ENCODE measurements at places on chromosomes 5 and 9.

GRCh38 chr5:4065472-4066320, 470.1 kb downstream of the IRX1 start:
- DNase-seq, result no peak

GRCh38 chr9:124264823-124265233, 7.1 kb downstream of the NEK6 start:
- DNase-seq, result peak; percentile 63

DNA sequence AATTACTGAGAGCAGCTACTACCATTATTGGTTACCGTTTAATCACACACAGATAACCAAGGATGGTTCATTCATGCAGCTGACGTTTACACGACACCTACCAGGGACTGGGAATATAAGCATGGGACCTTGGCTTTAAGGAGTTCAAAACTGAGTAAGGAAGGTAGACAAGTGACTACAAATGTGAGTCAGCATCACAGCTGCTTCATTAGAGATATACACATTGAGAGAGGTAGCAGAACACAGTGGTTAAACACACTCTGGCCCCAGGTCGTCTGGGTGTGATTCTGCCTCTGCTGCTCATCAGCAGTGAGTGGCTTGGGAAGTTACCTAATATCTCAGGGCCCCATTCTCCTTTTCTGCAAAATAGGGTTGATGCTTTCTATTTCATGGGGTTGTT, 268.6 kb downstream of the NR3C1 start:
- no peak for DNase-seq

GRCh38 chr5:139667001-139667729, 19.0 kb downstream of the CXXC5 start:
- no peak for DNase-seq

GRCh38 chr5:98187945-98188344, 585.5 kb upstream of the RGMB start:
- no peak for DNase-seq

DNA sequence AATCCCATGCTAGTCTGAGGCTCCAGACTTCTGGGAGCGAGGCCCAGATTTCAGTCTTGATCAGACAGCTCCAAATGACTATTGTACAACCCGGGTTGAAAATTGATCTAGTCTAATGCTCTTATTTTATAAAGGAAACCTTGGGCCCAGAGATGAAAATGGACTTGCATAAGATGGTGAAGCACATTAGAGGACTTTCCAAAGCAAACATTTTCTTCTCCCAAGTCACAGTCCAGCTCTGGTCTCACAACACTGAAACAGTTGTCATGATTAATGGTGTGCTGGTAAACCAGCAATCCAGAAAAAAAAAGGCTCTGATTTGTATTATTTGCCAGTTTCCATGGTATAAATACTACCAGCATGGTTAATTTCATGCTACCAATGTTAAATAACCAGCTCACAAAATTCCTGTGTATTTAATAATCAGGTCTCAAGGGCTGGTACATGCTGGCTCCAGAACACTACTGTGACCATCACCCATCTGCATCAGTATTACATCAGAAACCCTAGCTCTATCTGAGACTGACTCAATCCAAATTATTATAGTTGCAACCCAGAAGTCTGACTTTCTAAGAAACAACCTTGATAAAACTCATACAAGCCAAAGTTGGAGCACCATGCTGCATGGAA, 32.5 kb upstream of the ABLIM3 start:
- DNase-seq, result no peak

- DNase-seq, result peak; percentile 90
These were observed 22.2 kb upstream of the JADE2 start for GRCh38 chr5:134503088-134503936.

DNA sequence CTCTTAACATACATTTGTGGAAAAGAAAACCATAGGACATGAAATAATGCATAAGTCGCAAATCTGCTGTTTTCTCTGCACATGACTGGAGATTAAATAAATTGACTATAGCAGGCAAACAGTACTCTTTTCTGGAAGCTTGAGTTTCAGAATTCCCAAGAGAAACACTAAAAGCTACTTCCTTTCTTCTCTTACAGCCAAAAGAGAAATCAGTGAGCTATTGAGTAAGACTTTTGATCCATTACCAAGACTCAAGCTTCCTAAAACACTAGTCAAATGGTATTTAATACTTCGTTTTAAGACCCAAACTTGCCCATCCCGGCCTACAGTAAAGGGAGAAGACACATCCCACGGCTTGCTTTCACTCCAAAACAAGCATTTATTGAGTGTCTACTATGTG, 335.8 kb upstream of the PUM3 start:
- DNase-seq, result no peak

DNA sequence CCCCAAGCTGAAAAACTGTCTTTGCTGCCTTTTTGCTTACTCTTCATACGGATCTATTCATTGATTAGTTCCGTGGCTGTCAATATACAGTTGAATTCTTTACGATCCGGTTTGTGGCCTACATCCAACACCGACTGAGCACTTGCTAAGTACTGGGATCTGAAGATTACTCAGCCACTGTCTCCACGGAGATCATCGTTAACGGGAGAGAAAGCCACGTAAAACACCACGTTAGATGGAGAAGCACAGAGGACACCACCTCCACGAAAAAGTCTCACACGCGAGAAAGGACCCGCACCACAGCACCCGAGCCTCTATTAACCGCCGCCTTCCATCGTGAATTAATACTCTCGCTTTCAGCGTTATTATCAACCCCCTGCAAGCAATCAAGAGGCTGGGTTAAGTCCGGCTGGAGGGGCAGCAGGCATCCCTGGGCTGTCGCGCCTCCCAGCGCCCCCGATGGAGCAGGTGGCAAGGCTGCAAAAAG, 650 bp downstream of the ELP1 start:
- no peak for DNase-seq

GRCh38 chr5:16628376-16628775, 11.6 kb upstream of the RETREG1 start:
- DNase-seq, result no peak

DNA sequence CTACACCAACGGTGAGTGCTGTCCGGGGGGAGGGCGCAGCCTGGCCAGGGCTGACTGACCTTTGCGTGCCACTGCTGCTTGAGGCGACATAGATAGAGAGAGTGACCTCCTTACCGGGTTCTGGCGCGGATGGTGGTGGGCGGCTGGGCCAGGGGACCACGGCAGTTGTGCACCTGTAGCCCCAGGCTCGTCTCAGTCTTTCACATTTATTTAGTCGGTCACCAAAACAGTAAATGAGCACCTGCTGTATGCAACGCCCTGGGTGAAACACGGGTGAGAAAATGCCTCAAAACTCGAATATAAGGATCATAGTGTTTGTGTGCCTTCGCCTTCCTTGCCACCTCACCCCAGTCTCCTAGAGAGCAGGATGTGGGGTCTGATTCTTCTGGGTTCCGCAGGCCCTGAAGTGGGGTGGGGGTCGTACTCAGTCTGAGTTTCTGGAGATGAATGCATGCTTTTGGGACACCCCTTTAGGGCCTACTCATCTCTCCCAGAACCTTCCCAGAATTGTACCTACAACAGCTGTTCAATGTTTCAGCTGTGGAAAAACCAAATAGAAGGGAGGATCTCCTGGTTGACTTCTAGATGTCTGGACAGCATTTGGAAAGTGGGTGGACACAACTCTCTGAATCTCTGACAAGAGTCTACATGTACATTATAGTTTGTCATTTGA, 714 bp downstream of the SEC24A start:
- no peak for DNase-seq

DNA sequence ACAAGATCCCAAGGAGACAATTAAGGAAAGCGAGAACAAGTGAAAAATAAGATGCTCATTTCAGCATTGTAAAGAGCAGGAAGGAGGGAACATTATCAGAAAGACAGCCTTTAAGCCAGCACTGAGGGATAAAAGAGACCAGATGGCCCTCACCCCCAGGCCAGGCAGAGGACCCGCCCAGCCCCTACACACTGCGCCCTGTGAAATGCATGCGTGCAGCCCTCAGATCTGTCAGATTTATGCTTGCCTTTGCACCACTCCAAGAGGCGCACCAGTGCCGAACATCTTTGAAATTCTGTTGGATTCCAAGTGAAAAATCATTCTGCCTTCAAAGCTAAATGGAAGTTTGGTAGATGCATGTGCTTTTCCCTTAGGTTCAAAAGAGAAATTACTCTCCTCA, 378.0 kb downstream of the MLLT3 start:
- DNase-seq, result no peak

DNA sequence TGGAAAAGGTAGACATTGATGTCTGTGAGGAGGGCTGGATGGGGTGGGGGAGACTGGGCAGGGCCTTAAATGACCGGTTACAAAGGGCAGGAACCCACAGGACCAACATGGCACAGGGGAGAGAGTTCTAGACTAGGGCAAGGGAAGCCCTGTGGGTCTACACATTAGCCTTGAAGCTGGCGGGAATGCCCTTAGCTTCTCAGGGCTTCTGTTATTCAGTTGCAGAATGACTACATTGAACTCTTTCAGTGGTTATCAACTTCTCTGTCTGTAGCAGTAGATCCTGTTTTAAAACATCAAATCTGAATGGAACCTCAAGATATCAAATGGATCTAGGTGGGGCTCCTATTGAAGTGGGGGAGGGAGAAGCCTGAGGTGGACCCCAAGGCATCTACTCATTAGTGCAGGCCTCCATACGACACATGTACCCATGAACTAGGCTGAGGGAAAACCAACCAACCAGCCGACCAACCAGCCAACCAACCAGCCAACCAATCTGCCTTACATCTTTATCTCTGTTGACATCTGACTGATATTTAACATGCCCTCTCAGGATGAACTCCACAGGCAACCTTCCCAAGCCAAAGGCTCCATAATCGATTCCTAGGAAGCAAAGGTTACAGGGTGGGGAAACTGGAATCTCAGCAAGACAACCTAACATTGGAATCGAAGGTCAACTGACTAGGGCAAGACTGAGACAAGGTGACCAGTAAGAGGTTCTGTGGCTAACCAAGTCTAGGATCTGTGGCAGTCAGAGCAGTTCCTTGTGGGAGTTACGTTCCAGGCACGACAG, 48.3 kb downstream of the DAP start:
- no peak for DNase-seq

GRCh38 chr5:56011835-56012234, 17.1 kb upstream of the IL6ST start:
- DNase-seq, result peak; percentile 30

- no peak for DNase-seq
These were observed 19.9 kb upstream of the FAM120A start for GRCh38 chr9:93431539-93432105.

GRCh38 chr5:107121793-107122519, 548.8 kb downstream of the EFNA5 start:
- DNase-seq, result no peak

DNA sequence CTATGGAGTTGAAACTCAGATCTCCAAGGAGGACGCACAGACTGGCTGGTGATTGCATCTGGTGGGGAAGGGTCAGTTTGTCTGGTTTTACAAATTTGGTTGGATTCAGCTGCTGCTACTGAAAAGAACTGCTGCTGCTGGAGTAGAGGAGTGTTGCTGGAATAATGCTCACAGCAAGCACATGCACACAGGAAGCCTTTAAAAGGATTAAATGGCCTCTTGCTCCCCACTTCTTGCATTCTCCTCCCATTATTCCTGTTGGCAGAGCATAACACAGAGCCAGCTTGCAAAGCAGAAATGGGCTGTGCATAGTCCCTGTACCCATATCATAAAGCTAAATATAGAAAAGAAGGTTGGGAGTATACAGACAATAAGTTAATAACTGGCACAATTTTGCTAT, 16.6 kb downstream of the ZNF474 start:
- DNase-seq, result no peak

DNA sequence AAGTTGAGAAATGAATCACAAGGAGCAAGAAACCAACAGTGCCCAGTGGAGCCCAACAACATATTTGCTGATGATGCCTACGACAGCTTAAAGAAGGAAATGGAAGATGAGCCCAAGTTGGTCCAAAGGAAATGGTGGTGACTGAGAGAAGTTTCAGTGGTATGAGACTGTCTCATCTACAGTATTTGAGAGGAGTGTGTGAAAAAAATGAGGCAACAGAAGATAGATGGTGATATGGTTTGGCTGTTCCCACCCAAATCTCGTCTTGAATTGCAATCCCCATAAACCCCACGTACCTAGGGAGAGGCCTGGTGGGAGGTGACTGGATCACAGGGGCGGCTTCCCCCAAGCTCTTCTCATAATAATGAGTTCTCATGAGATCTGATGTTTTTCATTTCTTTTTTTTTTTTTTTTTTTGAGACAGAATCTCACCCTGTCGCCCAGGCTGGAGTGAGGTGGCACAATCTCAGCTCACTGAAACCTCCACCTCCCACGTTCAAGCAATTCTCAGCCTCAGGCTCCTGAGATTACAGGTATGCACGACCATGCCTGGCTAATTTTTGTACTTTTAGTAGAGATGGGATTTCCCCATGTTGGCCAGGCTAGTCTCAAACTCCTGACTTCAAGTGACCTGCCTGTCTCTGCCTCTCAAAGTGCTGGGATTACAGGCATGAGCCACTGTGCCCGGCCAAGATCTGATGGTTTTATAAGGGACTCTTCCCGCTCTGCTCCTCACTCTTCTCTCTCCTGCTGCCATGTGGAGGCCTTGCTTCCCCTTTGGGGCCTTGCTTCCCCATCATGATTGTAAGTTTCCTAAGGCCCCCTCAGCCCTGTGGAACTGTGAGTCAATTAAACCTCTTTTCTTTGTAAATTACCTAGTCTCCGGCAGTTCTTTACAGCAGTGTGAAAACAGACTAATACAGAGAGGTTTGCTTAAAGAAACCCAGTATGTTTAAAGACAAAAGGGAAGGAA, 30.2 kb downstream of the EFCAB9 start:
- no peak for DNase-seq

- DNase-seq, result no peak
These were observed 8.9 kb downstream of the ARAP3 start for GRCh38 chr5:141672841-141673813.

DNA sequence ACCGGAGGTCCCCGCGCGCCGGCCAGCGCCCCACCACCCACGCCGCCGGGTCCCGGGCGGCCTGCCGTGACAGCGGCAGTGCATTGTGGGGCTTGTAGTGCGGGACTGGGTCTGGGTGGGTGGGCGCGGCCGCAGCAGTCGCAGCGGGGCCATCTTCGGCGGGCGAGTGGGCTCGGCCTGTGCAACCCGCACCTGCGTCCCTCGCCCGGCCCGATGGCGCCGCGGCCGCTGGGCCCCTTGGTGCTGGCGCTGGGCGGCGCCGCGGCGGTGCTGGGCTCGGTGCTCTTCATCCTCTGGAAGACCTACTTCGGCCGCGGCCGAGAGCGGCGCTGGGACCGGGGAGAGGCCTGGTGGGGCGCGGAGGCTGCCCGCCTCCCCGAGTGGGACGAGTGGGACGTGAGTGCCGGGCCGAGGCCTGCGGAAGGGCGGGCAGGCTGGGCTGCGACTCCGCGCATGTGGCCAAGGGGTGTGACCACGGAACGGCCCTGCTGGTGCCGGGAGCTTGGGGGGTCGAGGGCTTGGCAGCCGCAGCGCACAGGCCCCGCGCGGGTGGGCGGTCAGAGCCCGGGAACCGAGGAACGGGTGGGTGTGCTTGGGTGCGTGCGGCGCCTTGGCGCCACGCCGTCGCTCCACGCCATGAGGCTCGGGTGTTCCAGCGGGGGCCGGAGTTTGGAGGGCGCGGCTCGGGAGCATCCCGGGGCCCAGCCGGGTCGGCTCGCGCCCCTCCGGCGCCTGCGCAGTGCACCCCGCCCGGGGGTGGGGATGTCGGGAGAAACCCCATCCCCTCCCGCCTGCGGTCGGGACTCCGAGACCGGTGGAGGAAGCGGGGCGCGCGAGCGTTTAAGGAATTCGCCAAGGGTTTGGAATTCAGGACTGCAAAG, at the start of gene ARL10:
Gene ARL10, plus strand, starts transcription at position 137 of the 881 bp plus-strand sequence. Its CDS starts 77 bp downstream, at position 214.
- DNase-seq, result peak; percentile 17

All from common myeloid progenitor, CD34-positive (primary cell).